ENCODE measurements at places on chromosomes 1 and 21.

DNA sequence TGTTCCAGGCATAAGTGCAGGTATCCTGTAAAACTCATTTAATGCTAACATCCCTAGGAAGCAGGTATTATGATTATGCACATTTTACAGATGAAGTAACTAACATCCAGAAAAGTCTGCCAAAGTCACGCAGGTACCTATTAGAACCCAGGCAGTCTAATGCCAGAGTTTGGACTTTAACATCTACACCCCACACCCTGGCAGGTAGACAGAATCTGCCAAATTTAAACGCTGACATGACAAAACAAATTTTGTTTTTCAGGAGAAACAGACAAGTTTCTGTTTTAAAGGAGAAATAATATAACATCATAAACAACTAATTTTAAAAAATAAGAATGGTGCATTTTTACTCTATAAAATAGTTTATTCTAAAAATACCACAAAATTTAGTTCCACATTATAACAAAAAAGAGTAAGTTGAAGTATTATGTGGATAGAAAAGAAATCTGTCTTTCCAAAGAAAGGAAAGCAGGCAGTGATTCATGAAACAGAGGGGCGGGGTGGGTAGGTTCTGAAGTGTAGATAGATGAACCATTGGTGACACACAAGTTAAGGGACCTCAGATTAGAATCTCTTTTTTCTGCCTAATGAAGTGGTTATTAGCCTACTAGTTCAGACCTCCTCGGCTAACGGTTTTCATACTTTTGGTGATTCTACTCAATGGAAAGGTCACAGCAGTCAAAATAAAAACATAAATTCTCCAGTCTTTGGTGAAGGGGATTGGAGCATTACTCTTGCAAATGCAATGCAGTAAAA, 1.7 kb downstream of the ASPM start:
- peak; percentile 13 for DNase-seq

DNA sequence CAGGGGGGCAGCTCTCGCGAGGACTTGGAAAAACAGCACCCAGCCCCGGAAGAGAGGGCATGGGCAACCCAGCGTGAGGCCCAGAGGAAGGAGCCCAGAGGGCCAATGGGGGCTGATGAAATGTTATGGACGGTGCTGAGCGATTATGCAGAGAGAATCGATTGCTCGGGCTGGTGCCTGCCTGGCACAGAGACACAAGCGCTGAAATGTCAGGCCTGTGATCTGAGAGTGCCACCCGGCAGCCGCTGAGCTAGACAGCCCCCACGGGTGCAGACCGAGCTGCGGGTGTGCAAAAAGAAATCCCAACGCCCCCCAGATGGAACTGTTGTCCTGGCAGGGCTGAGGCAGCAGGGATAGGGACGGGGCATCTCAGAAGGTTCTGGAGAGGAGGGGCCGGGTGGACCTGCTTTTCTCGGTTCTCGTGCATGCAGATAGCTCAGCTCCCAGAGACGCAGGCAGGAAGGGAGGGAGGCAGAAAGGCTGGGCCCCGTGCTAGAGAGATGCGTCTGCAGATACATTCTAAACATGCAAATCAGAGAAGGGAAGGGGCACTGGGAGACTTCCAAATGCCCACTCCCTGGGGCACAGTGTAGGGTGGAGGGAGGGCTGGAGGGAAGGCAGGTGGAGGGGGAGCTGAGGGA, 41.5 kb downstream of the TAS1R2 start:
- DNase-seq: no peak

- DNase-seq: no peak
Measured at GRCh38 chr1:244801246-244801645, 34.2 kb upstream of the COX20 start.

DNA sequence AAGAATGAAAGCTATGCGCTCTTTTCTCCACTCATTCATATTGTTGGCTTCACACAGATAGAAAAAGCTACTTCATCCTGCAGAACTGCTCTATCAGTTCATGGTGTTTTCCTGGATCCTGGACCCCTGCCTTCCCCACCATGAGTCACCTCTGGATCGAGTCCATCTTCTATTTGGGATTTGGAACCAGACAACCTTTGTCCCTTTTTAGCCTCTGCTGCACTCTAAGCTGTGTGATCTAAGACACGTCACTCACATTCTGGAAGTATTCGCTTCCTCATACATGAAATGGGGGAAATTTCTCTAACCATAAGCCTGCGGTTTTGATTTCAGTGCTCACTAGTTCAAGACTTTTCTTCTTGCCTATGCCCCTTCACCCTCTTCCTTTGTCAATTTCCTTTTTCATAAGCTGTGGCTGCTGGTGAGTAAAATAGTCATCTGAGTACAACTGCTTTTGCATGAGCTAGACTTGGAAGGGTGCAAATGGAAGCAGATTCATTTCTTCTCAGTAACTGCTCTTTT, 14.1 kb upstream of the DEGS1 start:
- DNase-seq: no peak

DNA sequence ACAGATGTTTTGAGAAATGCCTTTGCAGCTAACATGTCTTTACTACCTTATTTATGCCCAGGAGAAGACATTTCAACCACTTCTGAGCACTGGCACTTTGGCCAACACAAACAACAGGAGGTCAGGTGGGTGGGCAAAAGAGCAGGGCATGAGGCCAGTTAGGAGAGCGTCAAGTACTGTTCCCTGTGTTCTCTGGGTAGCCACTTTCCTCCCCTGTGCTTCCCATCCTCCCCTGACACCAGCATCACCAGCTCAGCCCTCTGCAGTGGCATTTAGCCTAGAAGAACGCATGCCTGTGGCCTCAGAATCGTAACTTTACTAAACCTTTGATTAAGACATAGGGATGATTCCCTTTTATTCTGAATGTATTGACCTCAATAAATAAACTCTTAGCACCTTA, 18.3 kb downstream of the BTG2 start:
- no peak for DNase-seq

- no peak for DNase-seq
Measured at GRCh38 chr1:229507502-229507901, 639 bp downstream of the NUP133 start.

- no peak for DNase-seq
Measured at GRCh38 chr1:169604781-169605560, 18.7 kb upstream of the F5 start.

DNA sequence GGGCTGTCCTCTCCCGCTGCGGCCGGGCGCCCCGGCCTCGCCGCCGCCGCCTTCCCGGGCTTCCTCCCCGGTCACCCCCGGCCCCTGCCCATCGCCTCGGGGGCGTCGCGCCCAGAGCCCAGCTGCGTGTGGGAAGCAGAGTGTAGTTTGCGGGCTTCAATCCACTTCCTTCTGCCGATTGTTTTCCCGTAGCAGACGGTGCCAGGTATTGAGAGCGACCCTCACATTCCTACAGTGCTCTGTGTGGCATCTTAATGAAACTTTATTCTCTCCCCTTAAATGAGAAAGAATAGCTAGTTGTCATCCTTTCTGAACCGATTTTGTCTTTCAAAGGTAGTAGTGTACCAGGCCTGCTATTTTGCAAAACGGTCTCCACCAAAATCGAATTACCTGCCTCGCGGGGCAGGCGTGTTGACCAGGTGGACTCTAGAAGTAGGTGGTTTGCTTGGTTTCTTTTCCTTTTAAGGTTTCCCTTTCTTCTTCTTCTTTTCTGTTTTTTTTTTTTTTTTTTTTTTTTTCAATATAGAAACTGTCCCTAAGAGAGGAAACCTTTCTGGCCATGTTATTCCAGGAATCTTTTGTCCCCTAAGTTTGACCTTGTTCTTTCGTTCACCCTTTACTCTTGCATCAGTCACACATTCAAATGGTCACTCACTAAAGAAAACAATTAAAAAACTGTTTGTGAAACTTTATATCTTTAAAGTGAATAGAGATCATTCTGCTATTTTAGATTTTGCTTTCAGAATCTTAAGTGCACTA, 881 bp downstream of the USP25 start:
- no peak for DNase-seq

DNA sequence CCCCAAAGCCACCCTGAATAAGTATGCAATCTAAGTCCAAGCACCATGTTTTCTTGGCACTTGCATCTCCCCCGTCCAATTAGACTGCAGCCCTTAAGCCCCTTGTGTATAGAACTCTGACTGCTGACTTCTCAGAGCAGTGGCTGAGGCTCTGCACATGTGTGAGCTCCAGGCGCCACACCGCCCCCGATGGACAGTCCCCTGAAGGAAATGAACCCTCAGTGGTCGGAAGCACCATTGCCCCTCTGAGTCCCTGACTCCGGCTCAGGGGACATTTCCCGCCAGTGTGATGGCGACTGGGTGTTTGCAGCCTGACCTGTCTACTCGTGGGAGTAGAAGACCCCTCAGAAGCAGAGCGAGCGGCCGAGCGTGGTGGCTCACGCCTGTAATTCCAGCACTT, 37.2 kb upstream of the SCCPDH start:
- no peak for DNase-seq

GRCh38 chr1:147541672-147542568, 619 bp downstream of the BCL9 start:
- peak; percentile 60 for DNase-seq

- DNase-seq: no peak
Measured at GRCh38 chr1:54239035-54239383, 39.0 kb downstream of the MRPL37 start.

DNA sequence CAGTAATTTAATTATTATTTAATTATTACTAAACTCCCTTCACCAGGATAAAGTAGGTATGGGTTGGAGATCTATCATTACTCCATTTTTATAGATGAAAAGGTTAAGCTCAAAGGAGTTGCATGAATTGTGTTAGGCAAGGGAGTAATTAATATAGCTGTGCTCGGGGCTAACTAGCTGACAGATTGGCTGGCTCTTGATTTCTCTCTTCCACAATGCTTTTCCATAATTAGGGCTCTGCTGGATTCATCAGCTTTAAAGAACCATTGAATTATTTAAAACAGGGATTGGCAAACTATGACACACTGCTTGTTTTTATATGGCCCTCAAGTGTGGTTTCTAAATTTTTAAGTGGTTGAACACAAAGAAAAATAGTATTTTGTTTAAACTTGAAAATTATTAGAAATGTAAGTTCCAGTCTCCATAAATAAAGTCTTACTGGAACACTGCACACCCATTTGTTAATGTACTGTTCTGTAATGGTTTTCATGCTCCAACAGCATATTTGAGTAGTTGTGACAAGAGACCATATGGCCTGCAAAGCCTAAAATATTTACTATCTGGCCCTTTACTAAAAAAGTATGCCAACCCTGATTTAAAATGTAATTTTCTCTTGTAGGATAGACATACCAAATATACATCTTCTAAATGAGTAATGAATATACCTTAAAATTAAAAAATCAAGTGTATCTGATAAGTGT, 76.4 kb downstream of the GDAP2 start:
- DNase-seq: no peak

- no peak for DNase-seq
Measured at GRCh38 chr1:43448955-43449707, 4.6 kb downstream of the HYI start.

DNA sequence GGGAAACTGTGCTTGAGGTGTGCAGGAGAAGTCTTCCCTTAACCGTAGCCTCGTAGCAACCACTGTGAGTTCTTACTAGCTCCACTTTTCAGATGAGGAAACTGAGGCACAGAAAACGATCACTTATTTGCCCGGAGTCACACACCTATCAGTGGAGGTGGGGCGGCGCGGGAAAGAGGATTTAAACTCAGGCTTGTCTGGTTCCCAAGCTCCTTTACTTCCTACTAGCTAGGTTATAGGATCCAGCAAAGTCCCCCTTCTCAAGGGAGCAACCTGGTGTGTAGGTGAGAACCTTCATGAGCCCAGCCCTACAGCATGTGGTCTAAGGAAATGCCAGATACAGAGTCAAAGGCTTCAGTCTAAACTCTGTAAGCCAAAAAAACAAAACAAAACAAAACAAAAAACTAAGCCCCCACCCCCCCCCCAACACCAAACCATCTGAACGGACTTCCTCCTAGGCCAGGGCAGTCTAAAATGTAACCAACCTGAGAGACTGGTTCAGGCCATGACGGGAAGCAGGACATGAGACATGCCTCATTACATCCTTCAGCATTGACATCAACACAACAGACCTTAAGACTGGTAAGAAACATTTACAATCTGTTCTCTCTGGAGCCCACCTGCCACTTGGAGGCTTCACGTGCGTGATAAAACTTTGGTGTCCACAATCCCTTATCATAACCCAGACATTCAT, 709 bp upstream of the FBXO42 start:
- DNase-seq: no peak

DNA sequence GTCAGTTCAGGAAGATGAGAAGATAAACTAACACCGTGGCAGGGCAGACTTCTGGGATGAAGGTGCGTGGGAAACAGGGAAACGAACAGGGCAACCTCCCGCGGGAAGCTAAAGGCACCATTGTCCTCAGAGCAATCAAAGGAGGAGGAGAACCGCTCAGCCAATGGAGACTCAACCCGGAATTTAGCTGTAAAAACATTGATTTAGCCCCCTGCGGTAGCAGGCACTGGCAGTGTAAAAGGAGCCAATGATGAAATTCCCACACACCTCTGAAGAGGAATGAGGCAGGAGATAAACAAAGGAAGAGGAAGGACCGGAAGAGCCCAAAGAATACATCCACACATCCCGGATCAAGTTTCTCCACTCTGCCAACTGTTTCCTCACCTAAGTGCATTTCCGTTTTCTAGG, 19.5 kb downstream of the HLCS start:
- no peak for DNase-seq

DNA sequence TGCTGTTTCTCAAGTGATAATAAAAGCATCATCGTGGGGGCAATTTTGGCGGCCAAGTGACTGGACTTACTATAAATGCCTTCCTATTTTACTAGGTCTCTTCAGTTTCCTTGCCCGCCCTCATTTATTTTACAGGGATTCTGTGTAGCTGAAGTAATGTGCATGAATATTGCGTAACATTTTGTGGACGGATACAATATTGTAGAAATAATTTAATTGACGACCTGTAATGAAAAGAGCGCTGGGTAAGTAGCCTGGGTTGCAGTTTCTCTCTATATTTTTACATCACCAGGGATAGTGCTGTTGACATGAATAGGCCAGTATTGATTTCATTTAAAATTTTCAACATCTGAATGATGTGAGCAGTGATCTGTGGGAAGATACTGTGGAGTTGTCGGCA, 28.1 kb upstream of the LMO4 start:
- no peak for DNase-seq
